CD4-positive, alpha-beta T cell treated with Interleukin-6 at 100 ng/mL for 8 hours (primary cell): ENCODE measurements at places on chromosomes 2 and 18.

GRCh38 chr18:59876310-59876626 lies 23.5 kb upstream of the PMAIP1 start:
- DNase-seq, result no peak

DNA sequence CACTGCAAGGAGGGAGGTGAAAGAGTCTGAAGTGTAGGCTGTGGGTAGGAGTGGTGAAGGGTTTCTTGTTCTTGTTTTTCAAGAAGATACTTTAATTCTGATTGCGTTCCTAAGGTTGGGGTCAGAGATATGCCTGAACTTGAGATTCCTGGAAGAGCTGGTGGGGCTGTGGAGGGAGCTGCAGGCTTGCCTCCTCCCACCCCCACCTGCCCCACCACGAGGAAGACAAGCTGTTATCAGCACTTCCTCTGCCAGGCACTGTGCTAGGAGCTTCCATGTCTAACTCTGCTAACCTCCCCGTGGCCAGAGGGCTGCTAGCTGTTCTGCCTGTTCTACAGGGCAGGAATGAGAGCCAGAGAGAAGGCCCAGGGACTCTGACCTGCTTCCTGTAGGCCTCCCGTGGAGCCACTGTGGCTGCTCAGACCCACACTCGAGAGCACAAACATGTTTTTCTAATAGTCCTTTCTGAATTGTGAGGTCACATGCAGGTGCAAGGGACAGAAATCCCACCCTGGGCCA lies 13.7 kb downstream of the ANKRD23 start:
- DNase-seq, result no peak

- peak; percentile 63 for DNase-seq
These were observed 89.5 kb upstream of the STK39 start for GRCh38 chr2:168336786-168337388.

DNA sequence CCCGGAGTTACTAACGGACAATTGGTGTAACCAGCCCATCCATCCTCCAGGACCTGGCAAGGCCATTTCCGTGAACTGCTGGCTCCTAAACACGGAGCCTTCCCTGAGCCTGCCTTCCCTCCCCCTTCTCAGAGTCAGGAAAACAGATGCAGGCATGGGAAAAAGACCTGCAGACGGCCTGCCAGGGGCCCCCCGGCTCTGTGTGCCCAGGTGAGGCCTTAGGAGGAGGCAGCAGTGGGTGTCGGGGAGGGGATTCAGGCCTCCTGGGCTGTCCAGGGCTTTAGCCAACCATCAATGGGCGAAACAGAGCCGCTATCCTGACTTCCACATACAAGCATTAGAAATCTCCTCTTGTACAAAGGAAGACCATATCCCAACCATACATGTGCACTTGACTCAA lies 68.3 kb upstream of the BOD1L2 start:
- DNase-seq, result no peak

GRCh38 chr2:216066230-216066629 lies 15.4 kb downstream of the PECR start:
- DNase-seq, result no peak

- no peak for DNase-seq
These were observed 54.3 kb upstream of the AGPS start for GRCh38 chr2:177338177-177338721.

DNA sequence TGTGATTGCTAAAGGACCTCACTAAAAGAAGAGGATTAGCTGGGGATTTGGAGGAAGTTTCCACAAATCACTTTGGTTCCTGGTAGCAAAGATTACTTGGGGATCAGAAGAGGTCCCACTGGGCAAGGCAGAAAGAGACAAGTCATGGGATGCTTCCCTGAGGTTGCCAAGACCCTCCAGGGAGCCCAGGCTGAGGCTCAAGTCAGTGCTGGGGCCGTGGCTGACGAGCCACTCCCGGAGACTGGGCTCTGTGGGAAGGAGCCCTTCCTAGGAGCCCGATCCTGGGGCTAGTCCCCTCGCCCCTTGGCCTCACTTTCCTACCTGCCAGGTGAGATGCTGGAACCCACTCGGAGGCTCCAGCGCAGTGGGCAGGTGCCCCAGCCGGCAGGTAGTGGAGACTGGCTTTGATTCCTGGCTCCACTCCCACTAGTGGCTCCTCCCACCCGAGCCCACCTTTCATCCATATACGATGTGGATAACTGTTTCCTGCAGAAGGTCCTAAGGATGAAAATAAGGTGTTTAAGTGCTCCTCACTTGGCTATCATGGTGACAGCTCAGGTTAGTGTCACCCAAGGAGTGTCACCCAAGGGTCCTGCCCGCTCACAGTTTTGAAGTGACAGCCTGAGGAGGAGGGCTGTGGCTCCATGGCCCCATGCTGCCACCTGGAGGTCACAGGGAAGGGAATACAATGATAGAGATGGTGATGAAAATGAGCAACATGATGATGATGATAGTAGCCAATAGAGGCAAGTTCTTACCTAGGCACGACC lies 100.5 kb downstream of the CAPN13 start:
- DNase-seq, result peak; percentile 71

GRCh38 chr2:122136056-122136455 lies 380.6 kb downstream of the TSN start:
- DNase-seq, result peak; percentile 11

DNA sequence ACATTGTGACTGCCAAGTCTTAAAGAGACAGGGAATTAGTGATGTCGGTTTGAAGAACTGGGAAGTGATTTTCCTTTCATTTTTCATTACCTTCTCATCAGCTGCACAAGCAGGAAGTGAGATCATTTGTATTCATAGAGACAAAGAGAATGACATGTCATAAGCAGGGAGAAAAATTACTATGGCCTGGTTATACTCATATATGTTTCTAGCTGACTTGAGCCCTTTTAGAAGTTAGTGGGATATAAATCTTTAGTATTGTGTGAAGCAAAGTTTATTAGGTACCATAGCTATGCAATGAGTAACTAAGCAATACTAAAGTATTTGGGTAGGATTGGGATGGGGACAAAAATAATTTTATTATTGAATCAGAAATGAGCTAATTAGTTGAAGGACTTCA lies 284.1 kb downstream of the PID1 start:
- no peak for DNase-seq

- DNase-seq, result no peak
These were observed 8.4 kb downstream of the SCN7A start for GRCh38 chr2:166485558-166486178.

- DNase-seq, result no peak
These were observed 32.7 kb downstream of the TMEM17 start for GRCh38 chr2:62473246-62473827.
